ENCODE measurements at places on chromosomes 3 and 15.

DNA sequence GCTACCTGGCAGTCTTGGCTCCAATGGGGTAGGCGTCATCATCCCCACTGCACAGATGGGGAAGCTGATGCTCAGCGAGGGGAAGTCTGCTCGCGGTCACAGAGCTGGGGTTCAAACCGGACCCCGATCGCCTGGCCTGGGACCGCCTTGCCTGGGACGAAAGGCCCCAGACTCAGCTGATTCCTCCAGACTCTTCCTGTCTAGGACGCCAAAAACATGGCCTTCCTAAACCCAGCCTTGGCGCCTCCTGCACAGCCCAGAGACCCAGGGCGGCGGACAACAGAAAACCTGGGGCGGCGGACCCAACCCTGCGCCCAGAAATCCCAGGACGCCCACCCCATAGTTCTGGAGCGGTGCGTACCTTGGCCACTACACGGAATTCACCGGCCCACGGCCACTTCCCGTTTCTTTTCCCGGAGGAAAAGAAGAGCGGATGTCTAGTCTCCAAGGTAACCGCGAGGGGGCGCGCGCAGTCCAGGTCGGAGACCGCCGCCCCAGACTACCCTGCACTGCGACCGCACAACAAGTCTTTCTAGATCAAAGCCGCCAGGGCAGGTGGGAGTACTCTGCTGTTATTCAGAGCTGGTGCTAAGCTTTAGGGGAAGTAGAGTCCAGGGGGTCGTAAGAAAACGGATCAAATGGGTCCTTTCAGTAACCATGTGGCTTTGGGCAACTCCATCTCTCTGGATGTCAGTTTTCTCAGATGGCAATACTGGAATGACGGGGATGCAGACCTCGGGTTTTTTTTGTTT, 4.9 kb upstream of the IL17RD start:
- DNase-seq: no peak

DNA sequence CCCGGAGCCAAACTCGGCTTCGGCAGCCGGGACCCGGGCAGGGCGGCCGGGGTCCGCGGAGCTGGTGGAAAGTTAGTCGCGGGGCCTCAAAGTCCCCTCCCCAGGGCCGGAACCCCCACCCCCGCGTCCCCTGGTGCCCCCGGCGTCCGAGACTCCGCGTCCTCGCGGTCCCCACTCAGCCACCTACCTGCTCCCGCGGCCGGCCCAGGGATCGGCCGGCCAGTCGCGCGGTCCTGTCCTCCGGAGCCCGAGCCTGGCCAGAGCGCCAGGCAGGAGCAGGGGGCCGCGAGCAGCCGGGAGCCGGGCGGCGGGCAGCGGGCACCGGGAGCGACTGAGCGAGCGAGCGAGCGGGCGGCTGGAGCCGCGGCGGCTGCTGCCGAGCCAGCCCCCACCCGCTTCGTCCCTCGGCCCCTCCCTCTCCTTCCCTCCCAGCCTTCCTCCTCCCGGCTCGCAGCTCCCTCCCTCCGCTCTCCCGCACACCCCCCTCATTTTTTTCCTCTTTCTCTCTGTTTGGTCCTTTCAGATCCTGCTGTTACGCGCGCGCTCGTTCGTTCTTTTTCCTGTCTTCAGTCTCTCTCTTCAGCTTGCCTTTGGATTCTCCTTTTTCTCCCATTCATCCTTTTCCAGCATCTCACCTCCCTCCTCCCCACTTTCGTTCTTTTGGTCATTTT, at the start of gene MEGF11:
MEGF11 (minus strand) TSS at position 333 of the 671 bp plus-strand sequence. CDS start 125,347 bp downstream, outside the sequence.
- no peak for DNase-seq

- DNase-seq: no peak
Measured at GRCh38 chr3:186185194-186185787, 76.4 kb upstream of the ETV5 start.

- DNase-seq: no peak
Measured at GRCh38 chr3:56782906-56783305, 18.8 kb downstream of the ARHGEF3 start.

DNA sequence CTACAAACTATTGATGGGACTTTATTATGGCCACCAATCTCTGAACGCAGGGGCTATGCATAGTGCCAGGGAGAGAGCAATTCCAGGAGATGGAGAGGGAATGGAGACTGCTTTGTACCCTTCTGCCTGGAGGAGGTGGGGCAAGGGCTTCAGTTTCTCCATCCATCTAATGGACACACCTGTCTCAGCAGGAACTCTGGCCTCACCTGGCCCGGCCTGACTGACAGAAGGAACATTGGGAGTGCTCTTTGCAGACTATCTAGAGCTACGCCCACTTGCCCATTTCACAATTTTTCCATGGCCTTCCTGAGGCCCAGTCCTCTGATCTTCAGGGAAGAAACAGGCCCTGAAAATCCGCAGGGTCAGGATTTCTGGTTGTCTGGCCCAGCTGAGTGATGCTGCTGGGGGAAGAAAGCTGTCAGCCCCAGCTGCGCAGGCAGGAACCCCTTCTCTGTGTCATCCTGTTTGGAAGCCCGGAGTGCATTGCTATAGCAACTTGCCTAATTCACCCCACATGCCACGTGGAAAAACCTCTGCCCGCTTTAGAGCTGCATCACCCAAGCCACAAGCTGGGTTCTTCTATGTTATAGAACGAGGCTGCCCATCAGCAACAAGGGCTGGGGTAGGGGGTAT, 6.4 kb downstream of the ITGA11 start:
- no peak for DNase-seq

DNA sequence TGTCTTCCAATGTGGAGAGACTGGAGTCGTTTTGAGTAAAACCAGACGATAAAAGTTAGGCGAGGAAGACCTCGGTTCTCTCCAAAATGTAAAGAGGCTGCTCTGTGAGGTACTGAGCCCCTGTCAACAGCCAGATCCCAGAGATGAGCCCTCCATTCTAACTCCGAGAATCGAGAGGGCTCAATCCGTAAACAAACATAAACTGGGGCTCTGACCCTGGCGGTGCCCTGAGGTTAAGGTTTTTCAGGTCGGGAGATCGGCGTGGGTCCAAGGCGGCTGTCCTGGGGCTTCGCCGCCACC, 417 bp downstream of the TBCCD1 start:
- DNase-seq: no peak

- DNase-seq: no peak
Measured at GRCh38 chr3:31405515-31405914, 127.2 kb upstream of the STT3B start.

DNA sequence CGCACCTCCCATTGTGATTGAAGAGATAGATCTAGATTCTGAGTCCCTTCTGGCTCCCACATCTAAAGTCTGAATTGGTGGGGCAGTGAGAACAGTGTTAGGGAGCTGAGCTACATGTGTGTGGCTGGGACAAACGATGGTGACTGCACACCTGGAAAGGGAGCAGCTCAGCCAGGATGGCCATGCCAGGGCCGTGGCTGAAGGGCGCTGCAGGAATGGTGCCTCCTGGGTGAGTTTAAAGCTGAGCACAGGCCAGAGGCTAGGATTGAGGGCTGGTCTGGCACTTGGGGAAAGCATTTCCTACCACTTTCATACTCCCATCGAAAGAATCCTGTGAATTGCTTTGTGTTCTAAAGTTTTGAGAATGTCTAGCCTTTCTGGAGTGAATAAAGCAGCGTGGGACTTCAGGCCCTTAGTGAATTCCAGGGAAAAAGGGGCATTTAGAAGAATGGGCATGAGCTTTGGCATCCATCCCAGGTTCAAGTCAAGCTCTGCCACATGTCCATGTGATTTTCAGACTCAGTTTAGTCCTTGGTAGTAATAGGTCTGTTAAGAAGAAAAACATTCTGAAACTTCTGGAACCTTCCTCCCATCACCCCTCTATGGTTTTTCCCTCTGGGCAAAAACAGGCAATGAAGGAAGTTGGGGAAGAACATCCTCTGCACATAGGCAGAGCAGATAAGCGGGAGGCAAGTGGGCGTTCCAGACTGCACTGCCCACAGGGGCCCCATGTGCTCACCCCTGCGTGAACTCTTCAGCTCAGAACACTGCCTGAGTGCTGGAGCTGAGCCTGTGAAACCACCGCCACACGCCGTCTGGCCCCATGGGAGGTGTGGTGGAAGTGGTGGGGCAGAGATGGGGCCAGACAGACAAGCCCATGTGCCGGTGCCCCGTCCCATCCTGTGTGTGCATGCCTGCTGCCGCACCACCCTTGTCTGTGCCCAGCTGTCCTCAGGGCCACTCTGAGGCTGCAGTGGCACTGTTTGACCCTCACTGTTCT, 12.9 kb upstream of the CPNE9 start:
- no peak for DNase-seq

- DNase-seq: no peak
Measured at GRCh38 chr3:23079976-23080375, 123.2 kb upstream of the UBE2E2 start.

DNA sequence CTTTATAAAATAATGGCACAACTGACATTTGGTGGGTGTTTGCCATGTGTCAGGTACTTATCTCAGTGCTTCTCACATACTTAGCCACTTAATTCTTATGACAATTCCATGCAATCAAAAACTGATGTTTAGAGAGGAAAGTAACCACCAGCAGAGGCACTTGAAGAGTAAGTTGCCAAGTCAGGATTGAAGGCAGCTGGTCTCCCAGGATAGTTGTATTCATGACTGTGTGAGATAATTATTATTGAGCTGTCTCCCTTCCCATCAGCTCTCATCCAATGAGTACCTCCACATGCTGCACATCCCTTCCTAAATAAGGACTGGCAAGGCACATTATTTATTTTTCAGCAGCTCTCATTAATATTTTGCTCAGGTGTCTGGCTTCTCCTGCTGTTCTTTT, 4.8 kb downstream of the VEPH1 start:
- DNase-seq: no peak

- DNase-seq: no peak
Measured at GRCh38 chr3:4986175-4986781, 7.0 kb downstream of the BHLHE40 start.

GRCh38 chr3:77412584-77412983, 372.7 kb downstream of the ROBO2 start:
- no peak for DNase-seq

DNA sequence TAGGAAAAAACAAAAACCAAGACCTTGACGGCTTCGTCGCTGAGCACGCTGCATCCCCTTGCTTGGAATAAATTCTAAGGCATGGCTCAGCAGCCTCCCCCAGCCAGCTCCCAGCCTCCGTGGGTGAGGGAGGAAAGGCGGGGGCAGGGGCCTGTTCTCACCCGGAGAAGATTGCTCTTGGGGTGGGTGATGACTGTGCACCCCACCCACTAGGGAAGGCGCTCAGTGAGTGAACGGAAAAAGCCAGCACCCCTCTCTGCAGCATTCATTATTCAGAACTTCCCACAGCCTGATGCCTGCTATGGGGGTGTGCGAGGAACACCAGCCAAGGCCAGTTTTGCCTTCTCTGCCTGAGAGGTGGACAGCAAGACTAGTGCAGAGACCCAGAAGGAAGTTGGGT, 19.3 kb upstream of the NTRK3 start:
- DNase-seq: no peak

DNA sequence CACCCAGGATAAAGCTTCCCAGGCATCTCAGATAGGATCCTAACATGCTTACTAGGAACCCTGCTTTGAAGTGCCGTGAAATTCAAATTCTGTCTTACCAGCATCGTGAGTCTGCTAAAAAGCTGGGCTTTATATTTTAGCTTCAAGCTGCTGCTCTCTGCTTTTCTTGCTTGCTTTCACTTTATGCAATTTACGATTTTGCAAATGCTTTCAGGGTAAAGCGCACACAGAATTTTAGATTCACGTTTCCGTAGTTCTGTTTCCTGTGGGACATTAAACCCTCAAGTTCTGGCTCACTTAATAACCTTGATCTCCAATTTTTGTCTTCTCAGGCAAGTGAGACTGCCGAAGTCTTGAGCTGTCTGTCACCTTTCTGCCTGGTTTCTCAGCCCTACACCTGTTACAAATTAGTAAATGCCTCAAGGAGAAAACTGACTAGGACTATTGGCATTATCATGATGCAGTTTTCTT, 170.5 kb upstream of the TGFBR2 start:
- DNase-seq: no peak

- DNase-seq: no peak
Measured at GRCh38 chr3:141115789-141116541, 64.8 kb downstream of the SPSB4 start.

DNA sequence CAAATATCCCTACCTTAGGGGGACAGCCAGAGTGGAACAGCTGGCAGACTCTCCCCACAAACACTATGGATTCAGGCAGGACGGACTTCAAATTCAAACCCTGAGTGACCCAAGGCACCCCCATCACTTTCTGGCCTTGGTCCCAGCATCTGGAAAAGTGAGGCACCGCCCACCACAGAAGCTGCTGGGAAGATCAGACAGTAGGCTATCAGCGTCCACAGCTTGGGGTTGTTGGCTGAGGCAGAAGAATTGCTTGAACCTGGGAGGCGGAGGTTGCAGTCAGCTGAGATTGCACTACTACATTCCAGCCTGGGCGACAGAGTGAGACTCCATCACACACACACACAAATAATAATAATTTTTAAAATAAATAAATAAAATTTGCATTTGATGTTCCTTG, 8.5 kb downstream of the PFKFB4 start:
- no peak for DNase-seq

DNA sequence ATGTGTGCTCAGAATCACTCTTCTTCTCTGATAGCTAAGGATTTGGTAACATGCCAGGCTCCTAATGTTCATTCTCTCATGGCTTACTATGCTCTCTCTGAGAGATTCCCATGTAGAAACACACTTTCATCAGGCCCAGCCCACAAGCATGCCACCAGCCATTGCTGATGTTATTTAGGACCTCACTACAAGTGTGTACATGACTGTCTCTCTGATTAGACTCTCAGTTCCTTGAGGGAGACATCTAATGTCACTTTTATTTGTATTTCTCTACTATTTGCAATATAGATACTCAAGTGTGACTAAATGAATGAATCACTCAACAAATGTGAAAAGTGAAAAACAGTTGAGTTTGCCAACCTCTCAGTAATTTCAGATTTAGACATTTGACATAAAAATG, 84.3 kb upstream of the ARL6 start:
- no peak for DNase-seq

DNA sequence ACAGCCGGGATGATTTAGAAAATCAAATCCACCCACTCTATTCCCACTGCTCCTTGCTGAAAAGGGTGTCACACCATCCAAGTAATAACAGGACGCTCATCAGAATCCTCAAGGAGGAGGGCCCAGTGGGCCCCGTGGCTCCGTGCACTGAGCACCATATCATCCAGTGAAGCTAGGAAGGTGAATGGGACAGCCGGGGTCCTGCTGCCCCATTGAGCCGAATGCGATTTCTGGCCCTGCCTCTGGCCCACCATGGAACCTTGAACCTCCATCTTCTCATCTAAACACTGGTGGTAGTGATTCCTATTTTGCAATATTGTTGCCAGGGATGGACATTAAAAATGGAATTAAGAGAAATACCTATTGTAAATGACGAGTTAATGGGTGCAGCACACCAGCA, 99.1 kb upstream of the SLC6A11 start:
- no peak for DNase-seq

- no peak for DNase-seq
Measured at GRCh38 chr15:48085591-48085930, 35.2 kb upstream of the SLC24A5 start.

DNA sequence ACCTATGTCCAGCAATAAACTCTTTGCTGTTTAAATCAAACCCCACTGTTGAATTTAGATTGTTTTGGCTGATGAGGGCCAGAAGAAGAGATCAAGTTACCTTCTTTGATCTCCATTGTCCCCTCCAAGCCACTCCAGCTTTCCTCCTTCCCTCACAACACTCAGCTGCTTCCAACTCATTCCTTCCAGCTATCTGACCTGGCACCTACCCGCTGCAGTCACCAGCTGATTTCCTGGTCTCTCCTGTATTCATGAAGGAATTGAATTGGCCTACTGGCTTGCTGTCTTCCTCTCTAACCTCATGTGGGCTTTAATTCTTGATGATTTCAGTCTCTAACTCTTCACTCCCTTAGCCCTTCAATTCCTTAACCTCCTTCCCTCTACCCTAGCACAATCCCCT, 40.8 kb upstream of the ABHD17C start:
- no peak for DNase-seq
